ENCODE measurements at places on chromosomes 7 and 10.

GRCh38 chr10:93806903-93807302, 49.2 kb downstream of the LGI1 start:
- no peak for DNase-seq

- no peak for DNase-seq
Measured at GRCh38 chr7:140745266-140746058, 49.0 kb downstream of the NDUFB2 start.

DNA sequence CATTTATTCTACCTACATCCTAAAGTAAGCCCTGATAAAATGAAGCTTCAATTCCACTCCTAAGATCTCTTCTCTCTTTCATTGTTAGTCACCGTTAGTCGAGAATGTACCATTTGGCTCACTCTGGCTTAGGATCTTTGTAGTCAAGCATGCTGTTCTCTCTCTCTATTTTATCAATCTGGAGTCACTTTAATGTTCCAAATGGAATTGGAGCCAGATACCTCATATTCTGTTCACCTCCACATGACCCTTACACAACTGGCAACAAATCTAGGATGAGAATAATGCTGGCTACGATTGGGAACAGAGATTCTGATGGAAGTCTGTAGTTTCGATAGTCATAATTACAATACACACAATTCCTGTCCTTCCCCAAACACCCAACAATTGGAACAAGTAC, 213.7 kb downstream of the TWIST1 start:
- no peak for DNase-seq

DNA sequence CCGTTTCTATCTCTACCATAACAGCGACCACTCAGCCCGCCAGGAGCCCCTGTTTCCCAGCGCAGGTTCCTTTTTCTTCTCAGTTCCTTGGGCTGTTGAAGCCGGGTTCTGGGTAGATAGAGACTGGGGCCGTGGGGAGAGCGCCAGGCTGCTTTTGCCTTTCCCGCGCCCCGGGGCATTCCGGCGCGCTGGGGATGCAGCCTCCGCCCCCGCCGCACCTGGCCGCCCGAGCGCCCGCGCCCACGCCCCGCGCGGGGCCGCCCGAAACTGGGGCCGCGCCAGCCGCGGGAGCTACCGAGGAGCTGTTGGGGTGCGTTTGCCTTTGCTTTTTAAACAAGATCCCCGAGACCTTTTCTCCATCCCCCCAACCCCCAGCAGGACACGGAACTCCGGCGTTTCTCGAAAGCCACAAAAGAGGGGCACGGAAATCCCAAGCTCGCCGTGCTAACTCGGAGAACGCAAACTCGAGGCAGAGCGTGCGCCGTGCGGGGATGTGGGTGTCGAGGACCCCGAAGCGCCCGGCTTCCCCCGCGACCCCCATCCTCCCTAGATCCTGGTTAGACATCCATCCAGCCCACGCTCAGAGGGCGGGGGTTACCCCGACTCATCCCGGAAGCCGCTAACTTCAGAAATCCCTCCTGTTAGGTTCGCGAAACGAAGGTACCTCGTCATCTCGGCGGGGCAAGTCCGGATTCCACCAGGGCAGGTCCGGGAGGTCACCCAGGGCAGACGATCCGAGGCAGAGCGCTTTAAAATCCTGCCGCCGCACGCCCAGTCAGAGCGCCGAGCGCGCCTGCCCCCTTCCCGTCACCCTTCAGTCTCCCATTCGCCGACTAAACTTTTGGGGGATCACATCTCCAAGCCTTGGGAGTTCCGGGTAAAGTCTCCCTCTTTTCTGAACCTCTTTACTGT, 1.0 kb downstream of the GRM8 start:
- no peak for DNase-seq

- DNase-seq, result no peak
Measured at GRCh38 chr7:140702774-140703173, 6.3 kb downstream of the NDUFB2 start.

DNA sequence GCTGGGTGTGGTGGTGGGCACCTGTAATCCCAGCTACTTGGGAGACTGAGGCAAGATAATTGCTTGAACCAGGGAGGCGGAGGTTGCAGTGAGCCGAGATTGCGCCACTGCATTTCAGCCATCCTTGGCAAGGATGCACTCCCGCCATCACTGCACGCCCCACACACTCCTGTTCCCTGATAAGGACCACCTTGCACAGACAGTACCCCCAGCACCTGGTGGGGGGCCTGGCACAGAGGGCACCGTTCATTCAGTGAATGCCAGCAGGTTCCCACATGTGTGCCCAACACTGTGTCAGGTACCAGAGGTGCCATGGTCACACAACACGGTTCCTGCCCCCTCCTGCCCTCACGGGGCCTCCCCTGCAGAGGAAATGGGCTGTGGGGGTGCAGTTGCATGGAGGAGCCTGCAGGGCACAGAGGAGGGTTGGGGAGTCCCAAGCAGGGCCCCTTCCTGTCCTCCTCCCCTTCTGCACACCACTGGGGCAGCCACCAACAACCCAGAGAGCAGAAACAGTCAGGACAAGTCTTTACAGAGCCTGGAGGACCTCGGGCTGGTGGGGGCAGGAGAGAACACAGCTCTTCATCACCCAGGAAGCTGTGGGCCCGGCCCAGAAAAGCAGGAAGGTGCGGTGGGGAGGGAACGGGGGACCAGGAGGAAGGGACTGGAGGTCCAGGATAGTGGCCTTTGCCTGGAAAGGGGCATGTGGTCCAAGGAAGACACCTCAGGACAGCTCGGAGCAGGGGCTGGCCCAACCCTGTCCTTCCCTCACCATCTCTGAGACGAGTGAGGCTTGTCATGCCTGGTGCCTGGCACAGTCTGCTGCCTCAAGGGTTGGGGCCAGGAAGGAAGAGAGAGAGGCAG, 7.1 kb downstream of the CRYGN start:
- peak; percentile 67 for DNase-seq

DNA sequence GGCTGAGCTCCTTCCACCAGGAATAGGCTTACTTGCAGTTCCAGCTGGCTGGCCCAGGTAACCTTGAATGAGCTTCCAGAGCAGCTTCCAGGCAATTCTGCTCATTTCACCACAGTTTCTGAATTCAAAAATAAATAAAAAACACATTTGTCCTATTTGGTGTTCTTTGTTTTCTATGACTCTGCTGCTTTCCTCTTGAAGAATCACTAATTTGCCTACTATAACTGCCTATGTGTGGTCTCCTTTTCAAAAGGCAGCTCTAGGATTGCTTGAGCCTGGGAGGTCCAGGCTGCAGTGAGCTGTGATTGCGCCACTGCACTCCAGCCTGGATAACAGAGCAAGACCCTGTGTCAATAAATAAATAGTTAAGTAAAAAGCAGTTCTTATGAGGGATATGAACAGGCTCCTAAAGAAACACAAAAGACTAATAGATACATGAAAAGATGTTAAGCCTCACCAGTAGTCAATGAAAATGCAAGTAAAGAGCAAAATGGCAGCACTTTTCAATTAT, 19.5 kb upstream of the TNPO3 start:
- no peak for DNase-seq

GRCh38 chr7:135275971-135276580, 42.4 kb downstream of the STRA8 start:
- DNase-seq, result no peak

DNA sequence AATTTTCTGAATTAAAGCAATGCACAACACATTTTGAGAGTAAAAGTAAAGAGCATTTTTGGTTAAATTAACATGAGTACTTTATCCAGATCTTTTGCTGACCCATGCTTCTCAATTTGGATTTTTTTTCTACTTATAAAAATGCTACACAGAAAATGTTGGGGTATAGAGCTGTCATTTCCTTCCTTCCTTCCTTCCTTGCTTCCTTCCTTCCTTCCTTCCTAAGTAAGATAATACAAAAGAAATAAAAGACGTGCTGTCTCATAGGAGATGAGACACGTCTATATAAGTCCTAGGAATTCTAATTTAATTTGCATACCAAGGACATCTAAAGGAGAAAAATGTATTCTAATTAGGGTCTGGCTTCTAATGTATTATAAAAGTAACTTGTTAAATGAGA, 31.0 kb upstream of the CAV2 start:
- no peak for DNase-seq

GRCh38 chr7:127890726-127891125, 140.5 kb downstream of the LRRC4 start:
- no peak for DNase-seq

DNA sequence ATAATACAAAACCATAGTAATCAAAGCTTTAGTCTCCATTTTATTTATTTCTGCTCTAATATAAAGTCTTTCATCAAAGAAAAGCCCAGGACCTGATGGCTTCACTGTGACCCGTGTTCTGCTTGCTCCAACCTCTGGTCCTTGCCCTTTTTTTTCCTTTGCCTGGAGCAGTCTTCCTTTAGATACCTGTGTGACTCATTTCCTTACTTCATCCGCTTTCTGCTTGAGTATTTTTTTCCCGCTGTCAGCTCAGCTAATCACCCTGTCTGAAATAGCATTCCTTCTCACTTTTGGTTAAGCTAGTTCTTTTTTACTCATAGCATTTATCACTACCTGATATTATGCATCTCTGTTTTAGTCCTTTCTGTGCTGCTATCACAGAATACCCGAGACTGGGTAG, 194.8 kb downstream of the ABCA13 start:
- DNase-seq, result no peak

DNA sequence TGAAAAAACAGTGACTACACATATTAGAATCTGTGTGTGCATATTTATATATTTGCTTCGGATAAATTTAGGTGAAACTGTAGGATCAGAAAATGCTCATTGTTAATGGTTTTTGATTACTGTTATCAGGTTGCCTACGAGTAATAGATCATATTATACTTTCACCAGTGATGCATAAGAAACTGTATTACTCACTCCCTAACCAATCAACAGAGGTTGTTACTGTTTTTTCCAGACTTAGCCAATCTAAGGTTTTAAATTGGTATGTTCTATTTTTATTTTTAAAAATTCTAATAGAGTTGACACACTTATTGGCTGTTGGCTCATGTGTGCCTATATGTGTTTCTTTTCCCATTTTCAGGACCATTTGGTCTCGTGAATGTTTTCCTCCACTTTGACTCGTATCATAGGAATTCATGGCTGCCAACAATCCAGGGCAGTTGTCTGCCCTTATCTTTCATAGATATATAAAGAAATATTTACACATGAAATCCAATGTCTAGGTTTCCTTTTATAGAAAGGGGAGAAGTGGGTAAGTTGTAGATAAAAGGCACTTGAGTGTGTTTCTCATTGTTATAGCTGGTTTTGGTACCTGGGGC, 59.2 kb downstream of the ANLN start:
- DNase-seq, result no peak

GRCh38 chr7:156005202-156005691, 193.0 kb upstream of the SHH start:
- DNase-seq, result no peak

DNA sequence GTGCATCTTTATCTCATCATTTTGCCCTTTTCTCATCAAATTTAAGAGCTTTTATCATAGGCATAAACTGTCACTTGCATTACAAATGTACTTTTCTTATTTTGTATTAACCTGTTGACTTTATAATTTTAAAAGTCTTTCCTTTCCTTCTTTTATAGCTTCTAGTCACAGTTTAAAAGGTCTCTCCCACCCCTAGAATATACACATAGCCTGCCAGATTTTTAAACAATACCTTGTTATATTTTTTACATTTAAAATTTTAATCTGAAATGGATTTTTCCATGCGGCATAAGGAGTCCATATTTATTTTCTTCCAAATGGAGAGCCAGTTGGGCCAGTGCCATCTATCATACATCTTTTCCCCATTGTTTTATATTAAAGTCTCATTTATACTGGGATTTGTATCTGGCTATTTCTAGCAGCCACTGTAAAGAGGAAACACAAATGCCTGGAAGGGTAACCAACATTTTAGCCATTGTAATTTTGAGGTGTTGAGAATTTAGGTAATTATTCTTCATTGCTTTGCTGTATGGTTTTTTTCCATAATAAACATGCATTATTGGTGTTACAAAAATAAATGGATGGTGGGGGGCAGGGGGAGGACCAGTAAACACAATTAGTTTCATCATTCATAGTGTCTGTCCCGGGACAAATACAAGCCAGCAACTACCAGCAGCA, 92.8 kb downstream of the CCDC71L start:
- no peak for DNase-seq

GRCh38 chr10:3530346-3530745, 254.7 kb downstream of the KLF6 start:
- no peak for DNase-seq

- DNase-seq, result no peak
Measured at GRCh38 chr7:137846827-137847567, at the start of gene DGKI. Gene DGKI, minus strand, starts transcription at chr7:137846974.

GRCh38 chr7:130733931-130734814, at the start of gene KLF14:
Gene KLF14, minus strand, starts transcription at chr7:130734207. Its CDS starts 174 bp downstream, at chr7:130734033.
- DNase-seq, result no peak

DNA sequence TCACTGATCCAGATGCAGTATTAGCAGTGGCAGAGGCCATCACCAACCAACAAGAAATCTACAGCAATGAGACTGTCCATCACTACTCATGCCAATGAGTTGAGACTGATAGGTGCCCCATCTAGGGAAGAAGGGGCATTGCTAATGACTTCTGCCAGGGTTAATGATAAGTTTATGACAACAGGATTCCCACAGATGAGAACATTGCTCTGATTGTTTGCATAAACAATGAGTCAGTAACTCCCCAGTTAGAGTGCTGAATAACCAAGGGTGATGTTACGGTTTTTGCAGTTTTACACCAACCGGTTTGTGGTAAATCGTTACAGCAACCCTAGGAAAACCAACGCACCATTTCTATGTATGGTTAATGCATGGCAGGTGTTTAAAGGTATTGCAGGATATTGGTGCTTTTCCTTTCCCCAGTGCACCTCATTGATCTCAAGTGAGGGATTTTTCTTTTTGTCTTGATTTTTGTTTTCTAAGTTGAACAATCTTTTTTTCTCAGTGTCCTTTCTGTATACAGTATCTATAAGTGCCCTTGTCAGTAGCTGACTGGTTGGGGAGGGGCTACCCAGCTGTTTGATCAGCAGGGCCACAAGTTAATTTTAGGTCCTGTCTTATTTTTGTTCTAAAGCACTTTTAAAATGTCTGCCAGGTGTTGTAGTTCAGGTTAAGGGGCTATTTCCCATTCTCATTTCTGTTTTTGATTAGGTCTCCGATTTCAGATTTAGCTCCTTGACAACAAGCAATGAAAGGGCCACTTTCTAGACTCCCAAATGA, 3.9 kb upstream of the CSGALNACT2 start:
- no peak for DNase-seq

GRCh38 chr7:31186202-31186601, 134.1 kb downstream of the ADCYAP1R1 start:
- DNase-seq, result no peak

DNA sequence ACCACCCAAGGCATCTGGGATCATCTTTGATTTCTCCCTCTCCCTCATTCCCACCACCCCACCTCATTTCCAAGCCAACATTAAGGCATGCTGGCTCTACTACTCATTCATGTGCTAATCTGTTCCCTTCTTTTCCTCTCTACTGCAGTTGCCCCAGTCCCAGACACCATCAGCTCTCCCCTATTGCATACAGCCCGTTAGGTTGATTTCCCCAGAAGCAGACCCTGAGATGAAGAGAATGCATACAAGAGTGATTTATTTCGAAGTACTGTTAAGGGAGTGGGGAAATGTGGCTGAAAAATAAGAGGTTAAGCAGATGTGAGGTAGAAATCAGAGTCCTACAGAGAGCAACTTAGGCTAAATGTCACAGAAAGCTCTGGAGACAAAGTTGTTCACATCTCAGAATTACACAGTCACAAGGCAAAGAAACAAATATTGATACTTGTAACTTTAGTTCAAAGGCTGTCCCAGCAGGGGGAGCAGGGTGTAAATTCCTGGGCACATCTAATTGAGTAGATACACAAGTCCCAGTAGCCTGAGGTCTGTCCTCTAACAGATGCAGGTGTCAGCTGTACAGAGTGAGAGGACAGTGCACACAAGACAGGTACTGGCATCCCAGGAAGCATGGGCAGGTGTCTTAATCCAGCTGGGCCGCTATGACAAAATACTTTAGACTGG, 20.9 kb downstream of the AKR1D1 start:
- DNase-seq, result peak; percentile 22

Data from DND-41 (cell line).